ENCODE measurements at places on chromosomes 7 and 10. TPM values are rescaled to one million over a fixed set of nuclear protein-coding genes. Genes with fewer than 3 reads are reported as not detected.

The SFTPD gene
- total RNA-seq: not detected

- no peak for DNase-seq
Observed at GRCh38 chr10:110397856-110398255, 93.1 kb upstream of the SMNDC1 start.

DNA sequence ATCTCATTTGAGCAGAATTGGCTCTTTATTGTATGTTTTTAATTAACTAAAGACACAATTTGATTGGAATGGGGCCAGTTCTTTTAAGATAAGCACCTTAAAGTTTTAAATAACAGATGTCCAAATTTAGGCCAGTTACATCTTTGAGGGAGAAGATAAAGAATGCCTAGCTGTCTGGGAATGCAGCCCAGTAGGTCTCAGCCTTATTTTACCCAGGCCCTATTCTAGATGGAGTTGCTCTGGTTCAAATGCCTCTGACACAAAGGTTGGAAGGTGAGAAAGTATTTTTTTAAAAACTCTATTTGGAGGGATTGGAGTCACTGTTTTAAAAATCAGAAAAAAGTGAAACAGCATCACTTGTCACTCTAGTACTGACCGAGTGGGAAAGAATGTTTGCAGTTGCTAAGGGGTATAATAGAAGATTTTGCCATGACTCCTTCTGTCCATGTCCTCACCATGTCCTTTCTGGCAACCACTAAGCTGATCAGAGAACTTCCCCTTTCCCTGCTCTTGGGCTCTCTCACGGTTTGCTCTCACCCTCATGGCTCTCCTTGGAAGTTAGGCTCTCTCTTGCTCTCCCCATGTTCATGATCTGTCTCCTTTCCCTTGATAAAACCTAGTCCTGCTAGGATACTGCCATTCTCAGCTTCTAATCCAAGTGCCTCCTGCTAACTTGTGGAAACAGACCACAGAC, 238.2 kb upstream of the AGK start:
- no peak for DNase-seq

GRCh38 chr10:92734301-92734700, 44.5 kb downstream of the HHEX start:
- no peak for DNase-seq
